ENCODE measurements at places on chromosomes 3 and 15.

DNA sequence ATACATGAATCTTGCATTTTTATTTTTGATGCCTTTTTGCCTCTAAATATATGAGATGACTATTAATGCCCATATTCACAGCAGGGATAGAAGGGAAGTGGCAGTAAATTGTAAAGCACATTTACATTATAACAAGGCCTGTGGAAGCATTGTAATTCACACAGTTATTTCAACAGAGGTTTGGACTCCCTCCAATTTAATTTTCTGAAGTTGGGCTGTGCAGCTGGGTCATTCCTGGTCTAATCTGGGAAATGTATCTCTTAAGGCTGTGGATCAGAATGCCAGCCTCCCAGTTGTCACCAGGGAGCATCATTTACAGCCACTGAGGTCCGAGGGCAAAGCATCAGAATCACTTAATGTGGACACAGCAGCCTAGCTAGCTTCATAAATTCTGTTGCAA lies 434.5 kb downstream of the MFSD1 start:
- DNase-seq: no peak

DNA sequence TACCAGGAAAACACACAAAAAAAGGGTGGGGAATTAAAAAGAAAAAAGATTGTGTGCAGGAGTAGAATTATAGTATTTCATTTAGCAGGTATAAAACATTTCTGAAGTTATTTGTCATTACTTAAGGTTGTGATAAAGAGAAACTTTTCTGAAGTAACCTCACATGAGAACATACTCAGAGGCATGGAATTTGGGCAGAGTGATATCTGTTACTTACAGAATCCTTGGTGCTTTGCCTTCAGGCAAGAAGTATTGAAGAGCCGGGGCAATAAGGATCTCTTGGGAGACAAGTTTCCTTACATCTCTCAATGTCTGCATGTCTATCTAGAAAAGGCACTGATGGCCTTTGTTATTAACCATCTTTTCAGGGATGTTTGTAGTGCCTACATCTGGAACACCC lies 179.7 kb upstream of the ROBO1 start:
- no peak for DNase-seq

- no peak for DNase-seq
Measured at GRCh38 chr3:147189016-147189415, 217.3 kb downstream of the ZIC4 start.

- no peak for DNase-seq
Measured at GRCh38 chr15:41870689-41871081, 23.2 kb downstream of the SPTBN5 start.

GRCh38 chr15:92892201-92892555 lies 7.9 kb upstream of the CHD2 start:
- no peak for DNase-seq

- no peak for DNase-seq
Measured at GRCh38 chr3:147903026-147903425, 493.9 kb downstream of the ZIC1 start.

DNA sequence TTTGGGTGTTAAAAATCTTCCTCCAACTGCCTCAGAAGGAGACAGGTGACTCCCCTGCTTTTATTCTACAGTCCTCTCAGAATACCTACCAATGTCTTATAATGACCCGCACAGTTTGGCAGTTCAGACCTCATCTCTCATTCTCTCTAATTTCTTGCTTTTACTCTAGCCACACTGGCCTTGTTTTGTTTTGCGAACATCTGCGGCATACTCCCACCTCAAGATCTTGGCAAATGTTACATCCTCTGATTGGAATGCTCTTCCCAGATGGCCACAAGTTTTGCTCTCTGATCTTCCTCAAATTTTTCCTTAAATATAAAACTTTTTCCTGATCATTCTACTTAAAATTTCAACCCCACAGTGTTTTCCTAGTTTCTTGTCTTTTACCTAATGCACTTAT lies 94.1 kb downstream of the PLSCR2 start:
- no peak for DNase-seq

DNA sequence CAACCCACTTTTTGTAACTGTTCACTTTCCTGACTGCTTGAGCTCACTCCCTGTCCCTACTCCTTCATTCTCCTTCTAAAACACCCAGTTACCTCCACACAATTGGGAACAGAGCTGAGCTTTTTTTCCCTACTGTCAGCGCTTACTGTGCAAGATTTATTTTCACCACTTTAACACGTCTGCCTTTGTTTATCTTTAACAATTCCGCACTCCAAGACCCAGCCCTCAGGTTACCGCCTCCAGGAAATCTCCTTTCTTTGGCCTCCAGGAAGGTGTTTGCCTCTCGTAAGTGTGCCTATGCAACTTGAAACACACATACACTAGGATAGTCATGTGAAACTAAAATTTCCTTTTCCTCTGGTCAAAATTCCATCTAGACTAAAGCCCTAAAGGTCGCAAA lies 271.9 kb upstream of the TPRG1 start:
- no peak for DNase-seq

DNA sequence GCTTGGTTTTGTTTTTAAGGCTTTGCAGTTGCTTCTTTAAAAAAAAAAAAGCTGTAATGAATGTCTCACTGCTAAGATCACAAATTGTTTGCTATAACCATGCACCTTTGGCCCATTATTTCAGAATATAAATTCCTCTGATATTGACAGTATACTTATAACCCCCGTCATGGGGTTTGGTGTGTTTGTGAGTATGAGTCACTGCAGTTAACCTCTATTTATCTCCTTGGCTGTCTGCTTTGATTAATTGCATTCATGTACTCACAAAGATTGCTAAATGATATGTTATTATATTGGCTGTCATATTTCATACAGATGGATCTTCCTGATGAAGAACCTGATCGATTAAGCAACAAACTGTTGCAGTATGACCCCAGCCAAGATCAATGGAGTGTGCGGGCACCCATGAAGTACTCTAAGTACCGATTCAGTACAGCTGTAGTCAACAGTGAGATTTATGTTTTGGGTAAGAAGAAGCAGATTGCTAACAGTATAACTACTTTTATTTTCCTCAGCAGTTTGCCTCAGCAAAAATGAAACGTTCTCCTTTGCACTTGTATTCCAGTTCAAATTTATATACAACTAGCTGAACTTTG lies 14.9 kb downstream of the KBTBD12 start:
- DNase-seq: no peak

- no peak for DNase-seq
Measured at GRCh38 chr3:113663324-113663750, 33.1 kb downstream of the USF3 start.

- no peak for DNase-seq
Measured at GRCh38 chr3:99875581-99875928, 57.9 kb downstream of the CMSS1 start.

Data from NCI-H510A (cell line).